ENCODE measurements at places on chromosomes 5 and 9.

DNA sequence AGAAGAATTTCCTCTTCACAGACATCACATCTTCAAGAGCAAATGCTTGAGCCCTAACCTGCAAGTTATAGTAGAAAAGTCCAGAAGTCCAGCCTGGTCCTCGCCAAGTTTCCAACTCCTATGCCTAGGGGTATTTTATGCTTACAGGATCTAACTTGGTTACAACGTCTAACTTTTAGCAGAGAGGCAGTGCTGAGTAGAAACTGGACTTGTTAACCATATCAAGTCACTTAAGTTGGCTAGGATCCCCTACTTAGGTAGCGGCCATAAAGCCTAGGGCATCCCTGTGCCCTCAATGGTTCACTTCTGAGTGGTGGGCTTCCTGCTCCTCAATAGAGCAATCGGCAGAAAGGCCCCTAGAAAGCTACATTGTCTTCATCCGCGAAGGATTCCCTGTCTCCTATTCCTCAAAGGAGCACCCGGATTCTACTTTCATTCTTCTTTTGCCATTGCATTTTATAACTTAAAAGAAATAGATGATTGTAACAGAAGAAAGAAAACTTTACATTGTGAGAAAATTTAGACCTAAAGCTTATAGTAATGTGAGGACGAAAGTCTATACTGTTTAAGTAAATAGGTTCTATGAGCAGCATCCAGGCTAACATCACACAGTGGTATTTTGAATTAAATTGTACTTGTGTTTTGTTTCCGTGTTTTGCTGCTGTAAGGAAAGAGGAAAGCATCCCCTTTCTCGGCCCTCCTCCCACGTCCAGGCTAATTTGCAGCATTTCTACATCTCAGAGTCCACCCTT is 1.3 kb upstream of the MTAP start:
- DNase-seq, result no peak

DNA sequence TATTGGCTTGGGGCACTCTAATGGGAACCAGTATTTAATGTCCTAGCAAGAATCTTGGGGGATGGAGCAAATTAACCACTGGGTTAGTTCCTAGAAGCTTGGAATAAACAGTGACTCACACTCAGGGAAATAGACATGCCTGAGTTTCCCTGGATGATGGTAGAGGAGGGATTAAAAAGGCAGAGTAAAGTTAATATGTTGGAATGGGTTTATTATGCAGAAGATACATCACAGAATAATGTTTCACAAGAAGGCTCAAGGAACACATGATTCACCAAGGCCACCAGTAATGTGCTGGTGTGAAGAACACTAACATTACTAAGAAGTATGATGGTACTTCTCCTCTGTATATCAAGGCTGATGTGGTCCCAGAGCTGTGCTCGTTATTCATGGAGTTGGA is 752.9 kb upstream of the SEMA6A start:
- no peak for DNase-seq

DNA sequence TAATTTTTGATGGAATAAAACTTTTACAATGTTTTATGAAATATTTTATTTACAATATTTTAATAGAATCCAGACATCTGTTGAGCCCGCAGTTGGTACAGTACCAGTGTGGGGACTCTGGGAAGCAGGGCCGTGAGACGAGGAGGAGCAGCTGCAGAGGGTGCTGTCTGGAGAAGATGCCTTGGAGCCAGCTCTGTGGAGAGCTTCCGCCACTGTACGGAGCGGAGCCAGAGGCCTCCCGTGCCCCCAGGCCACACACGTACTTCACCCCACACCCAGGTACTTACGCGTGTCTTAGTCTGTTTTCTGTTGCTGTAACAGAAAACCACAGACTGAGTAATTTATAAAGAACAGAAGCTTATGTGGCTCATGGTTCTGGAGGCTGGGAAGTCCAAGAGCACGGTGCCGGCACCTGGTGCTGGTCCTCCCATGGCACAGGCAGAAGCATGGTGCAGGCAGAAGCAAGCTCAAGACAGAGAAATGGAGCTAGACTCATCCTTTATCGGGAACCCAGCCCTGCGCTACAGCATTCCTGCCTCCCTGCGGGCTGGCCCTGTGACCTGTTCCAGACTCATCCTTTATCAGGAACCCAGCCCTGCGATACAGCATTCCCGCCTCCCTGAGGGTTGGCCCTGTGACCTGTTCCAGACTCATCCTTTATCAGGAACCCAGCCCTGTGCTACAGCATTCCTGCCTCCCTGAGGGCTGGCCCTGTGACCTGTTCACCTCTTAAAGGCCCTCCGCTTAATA is 23.3 kb downstream of the CEP72 start:
- DNase-seq, result no peak

GRCh38 chr9:7284517-7284916 is 515.1 kb downstream of the DMAC1 start:
- DNase-seq, result no peak

DNA sequence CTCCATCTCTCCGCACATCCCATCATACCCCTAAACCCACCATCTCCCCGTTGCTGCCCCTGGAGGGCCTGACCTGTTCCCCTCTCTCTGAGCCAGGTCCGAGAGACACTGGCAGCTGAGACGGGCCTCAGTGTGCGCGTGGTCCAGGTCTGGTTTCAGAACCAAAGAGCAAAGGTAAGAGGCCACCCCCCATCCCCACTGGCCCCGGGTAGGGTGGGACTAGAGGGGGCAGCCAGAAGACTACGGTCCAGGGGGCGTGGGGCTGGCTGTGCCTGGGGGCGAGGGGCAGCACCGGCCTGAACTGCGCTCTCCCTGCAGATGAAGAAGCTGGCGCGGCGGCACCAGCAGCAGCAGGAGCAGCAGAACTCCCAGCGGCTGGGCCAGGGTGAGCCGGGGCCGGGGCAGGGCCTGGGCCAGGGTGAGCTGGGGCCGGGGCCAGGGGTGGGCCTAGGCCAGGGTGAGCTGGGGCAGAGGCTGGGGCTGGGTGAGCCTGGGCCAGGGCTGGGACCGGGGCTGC is 79.8 kb downstream of the LMX1B start:
- no peak for DNase-seq

- no peak for DNase-seq
These were observed 125.1 kb upstream of the FST start for GRCh38 chr5:53355316-53355715.

- no peak for DNase-seq
These were observed 28.8 kb upstream of the SMARCA2 start for GRCh38 chr9:1986341-1986740.

DNA sequence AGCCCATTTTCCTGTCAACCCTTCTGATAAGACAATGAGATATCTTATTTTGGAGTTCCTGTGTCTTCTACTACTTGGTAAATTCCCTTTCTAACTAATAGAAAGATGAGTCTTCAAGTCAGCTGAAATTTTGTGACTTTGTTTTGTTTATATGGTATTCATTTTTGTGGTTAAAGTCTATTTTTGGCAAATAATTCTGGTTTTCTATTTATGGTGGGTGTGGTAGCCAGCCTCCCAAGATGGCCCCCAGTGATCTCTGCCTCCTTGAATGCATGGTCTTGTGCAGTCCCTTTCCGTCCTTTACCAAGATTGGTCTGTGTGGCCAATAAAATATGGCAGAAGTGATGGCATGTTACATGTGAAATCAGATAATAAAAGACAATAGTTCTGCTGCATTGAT is 91.5 kb downstream of the NR3C1 start:
- DNase-seq, result no peak

GRCh38 chr5:53092242-53092641 is 17.3 kb downstream of the MOCS2 start:
- DNase-seq, result no peak

- no peak for DNase-seq
These were observed 154.7 kb downstream of the WDR70 start for GRCh38 chr5:37533851-37534250.

- DNase-seq, result no peak
These were observed 20.8 kb downstream of the CPLX2 start for GRCh38 chr5:175892015-175892800.

DNA sequence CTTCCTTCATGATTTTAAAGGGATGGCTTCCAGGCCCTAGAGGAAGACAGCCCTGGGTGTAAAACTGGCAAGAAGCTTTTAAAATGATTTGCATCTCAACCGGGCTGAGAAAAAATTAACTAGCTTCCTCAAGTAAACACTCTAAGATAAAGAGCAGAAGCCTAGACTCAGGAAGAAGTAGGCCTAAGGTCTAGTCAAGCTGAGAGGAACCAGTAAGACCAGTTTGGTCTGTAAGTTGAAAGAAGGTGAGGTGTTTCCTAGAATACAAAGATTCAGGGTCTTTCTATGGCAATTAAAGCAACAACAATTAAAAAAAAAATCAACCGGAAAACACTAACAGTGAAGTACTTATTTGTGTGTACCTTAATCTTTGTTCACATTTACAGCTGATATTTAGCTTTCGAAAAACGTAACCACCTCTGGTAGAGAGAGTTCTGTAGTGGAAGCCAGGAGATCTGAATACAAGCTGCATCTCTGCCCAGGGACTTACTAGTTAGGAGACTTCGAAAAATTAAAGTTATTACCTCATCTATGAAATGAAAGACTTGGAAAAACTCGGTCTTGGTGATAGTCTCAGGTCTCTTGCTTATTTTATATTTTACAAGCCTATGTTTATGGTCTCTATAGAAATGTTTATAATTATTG is 75.7 kb downstream of the TUSC1 start:
- no peak for DNase-seq

DNA sequence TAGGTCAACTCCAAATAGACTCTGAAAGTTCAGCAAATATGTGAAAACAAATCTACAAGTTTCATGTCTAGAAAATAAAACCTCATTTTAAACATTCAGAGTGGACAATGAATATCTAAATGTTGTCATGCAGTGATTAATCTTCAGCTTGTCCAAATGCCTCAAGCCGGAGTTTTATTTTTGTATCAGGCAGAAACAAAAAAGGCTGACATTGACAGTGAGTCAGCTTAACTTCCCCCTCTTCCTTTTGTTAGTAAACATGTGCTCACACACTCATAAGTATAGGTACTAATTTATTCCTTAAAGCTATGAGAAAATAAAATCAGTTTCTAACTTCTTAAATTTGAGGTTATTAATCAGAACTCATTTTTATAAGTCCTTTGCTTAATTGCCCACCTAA is 467.9 kb upstream of the DAB2 start:
- DNase-seq, result no peak

DNA sequence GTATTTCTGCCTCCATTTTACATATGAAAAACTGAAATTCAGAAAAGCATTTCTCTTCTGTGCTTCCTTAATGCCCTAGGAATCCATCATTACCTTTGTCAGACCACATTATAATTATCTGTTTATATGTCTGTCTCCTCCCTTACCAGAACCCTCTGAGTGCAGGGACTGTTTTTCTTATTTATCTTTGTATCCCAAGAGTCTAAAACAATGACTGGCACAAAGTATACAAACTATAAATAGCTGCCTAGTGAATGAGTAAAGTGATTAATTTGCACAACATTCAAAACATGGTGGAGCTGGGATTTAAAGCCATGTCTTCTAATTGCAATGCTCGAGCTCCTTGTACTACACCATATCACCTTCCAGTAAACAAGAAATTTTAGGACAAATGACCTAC is 49.3 kb upstream of the HK3 start:
- DNase-seq, result no peak

GRCh38 chr5:32713770-32714381 is 2.8 kb downstream of the NPR3 start:
- DNase-seq, result no peak

DNA sequence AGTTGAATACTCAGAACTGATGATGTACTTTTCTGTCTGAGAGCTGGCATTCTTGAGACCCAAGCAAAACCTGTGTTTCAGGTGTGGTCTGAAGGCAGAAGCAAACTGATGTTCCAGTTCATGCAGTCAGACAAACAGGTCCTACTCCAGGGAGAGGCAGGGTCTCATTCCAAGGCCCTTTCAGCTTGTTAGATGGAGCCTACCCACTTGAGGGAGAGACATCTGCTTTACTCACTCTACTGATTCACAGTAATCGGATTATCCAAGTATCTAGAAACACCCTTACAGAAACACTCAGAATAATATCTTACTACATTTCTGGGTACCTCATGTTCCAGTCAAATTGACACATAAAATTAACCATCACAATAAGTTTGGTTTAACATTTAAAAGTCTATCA is 207.8 kb downstream of the KDM4C start:
- no peak for DNase-seq

DNA sequence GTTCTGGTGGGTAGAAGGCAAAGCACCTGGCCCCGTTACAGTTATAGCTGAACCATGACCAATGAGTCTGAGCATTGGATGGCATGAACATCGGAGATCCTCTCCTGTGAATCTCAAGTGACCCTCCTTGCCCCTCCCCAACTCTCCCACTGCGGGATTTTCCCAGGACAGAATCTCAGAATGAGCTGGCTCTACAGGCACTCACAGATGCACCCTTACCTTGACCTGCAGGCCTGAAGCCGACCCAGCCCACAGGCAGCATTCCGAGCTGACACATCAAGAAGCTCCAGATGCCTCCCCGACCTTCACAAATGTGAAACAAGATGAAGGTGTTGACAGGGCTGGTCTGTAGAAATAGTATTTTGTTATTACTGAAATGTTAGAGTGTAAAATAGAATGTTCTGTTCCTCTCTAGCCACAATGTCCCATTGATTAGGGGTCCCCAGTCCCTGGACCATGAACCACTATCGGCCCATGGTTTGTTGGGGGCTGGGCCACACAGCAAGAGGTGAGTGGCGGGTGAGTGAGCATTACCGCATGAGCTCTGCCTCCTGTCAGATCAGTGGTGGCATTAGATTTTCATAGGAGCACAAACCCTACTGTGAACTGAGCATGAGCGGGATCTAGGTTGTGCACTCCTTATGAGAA is 263.4 kb downstream of the AUH start:
- no peak for DNase-seq

DNA sequence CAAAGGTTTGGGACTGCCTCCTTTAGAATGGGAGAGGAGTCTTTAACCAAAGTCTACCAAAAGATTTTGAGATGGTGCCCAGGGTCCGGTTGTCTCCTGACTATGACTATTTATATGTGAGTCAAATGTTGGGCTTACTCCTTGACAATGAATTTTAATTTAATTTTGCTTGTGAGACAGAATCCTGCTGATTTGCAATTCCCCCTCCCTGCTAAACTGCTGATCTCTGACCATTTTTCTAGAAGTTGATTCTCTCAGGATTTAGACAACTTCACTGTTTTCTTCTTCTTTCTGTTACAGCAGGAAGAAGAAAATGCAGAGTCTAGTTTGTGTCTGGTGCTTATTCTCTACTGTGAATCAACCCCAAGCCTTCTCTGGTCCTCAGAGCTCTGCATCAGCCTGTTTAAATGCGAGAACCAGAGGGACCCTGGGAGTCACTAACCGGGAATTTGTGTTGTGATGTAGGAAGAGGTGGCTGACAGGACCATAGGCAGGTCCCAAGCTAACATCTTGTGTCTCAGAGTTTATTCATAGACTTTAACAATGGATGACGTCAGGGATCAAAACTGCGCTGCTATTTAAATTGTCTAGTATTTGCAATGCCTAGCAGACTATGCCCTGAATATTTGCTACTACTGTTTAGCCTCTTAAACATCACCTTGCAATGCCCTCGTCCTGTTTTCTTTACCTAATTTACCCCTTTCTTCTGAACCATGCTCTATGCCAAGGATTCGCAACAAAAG is 124.0 kb upstream of the TAF11L2 start:
- no peak for DNase-seq

- no peak for DNase-seq
These were observed at the start of gene C1QTNF2 for GRCh38 chr5:160369990-160370712. C1QTNF2 (minus strand) TSS chr5:160370626; CDS start chr5:160355011, 15,615 bp downstream.

GRCh38 chr9:88234114-88234513 is 95.8 kb upstream of the SPATA31C2 start:
- DNase-seq, result no peak

All from Jurkat, Clone E6-1 (cell line).